ENCODE measurements at places on chromosomes 1 and 21.

GRCh38 chr1:37159102-37159501 lies 124.8 kb upstream of the GRIK3 start:
- DNase-seq: no peak

DNA sequence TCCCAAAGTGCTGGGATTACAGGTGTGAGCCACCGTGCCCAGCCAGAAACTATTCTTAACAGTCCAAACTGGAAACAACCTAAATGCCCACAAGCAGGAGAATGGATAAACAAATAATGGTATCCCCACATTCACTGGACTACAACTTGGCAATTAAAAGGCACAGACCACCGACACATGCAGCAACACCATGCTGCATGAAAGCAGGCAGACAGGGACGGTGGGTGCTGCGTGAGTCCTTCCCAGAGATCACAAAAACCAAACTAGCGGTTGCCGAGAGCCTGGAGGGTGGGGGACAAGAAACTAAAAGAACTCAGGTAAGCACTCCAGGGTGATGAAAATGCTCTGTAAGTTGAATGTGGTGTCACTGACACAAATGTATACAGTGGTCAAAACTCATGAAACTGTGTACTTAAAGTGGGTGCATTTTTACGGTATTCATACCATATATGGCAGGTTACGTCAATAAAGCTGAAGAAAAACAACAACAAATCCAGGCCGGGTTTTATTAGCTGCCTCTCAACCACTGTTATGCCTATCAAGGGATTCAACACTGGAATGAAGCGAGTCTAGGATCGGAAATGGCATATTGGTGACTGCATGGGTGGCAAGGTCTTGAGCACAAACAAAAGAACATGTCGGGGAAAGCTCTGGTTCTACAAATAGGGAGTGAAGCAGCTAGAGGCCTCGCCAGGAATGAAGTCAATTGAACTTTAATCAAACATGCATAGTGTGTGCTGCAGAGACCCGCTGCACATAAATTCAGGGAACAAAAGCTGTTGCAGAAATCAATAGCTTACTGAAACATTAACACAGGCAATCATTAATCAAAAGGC lies 52.4 kb downstream of the SLC45A1 start:
- DNase-seq: no peak

- peak; percentile 14 for DNase-seq
Measured at GRCh38 chr1:23793018-23793781, 2.3 kb downstream of the LYPLA2 start.

- DNase-seq: no peak
Measured at GRCh38 chr21:33608559-33608958, 20.1 kb upstream of the DONSON start.

DNA sequence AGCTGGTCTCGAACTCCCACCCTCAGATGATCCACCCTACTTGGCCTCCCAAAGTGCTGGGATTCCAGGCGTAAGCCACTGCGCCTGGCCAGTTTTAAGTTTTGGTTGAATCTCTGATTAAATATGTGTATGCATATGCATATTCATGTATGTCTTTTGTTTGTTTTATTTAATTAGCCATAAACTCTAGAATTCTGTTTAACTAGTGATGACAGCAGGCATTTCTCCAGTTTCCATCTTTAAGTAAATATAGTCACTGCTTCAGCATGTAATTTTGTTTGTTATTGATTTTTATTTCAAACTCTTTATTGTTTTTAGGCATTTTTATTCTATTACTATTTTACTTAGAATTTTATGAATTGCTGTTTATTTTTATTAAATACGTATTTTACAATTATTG lies 58.0 kb downstream of the NUF2 start:
- no peak for DNase-seq

GRCh38 chr1:235563513-235564061 lies 59.3 kb upstream of the B3GALNT2 start:
- no peak for DNase-seq

GRCh38 chr1:50860702-50861101 lies 99.4 kb downstream of the FAF1 start:
- DNase-seq: no peak

DNA sequence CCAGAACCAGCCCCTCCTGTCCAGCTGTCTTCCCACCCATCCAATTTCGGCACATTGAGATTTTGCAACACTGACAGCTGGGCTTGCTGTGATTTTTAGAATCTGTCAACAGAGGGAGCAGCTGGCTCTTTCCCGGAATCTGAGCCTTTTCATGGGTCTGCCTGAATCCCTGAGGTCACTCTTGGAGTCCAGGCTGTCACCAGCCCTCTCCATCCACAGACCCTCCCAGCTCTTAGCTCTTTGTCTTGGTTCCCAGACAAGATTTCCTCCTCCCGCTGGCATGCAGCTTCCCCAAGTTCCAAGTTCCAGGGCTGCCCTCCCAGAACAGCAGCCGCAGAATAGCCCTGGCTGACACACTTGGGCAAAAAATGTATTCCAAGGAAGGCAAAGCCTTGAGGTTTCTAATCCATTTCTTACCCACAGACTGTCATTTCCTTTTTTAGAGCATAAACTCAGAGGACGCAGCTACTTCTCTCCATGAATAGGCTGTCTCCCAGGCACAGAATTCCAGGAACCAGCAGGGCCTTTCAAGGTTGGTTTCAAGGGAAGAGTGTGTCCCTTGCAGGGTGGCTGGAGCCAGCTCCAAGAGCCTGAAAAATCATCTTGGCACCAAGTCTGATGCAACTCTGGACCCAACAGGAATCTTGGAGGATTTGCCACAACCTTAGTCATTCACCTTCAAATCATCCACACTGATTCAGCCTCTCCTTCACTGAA lies 7.1 kb upstream of the TMEM61 start:
- DNase-seq: no peak

GRCh38 chr21:42389449-42389835 lies 6.4 kb downstream of the TMPRSS3 start:
- DNase-seq: no peak

GRCh38 chr1:1215080-1215676 lies 1.2 kb upstream of the TNFRSF4 start:
- no peak for DNase-seq

GRCh38 chr1:24975391-24975790 lies 45.3 kb upstream of the RUNX3 start:
- no peak for DNase-seq

GRCh38 chr1:109280862-109281261 lies 2.1 kb downstream of the PSRC1 start:
- DNase-seq: no peak

DNA sequence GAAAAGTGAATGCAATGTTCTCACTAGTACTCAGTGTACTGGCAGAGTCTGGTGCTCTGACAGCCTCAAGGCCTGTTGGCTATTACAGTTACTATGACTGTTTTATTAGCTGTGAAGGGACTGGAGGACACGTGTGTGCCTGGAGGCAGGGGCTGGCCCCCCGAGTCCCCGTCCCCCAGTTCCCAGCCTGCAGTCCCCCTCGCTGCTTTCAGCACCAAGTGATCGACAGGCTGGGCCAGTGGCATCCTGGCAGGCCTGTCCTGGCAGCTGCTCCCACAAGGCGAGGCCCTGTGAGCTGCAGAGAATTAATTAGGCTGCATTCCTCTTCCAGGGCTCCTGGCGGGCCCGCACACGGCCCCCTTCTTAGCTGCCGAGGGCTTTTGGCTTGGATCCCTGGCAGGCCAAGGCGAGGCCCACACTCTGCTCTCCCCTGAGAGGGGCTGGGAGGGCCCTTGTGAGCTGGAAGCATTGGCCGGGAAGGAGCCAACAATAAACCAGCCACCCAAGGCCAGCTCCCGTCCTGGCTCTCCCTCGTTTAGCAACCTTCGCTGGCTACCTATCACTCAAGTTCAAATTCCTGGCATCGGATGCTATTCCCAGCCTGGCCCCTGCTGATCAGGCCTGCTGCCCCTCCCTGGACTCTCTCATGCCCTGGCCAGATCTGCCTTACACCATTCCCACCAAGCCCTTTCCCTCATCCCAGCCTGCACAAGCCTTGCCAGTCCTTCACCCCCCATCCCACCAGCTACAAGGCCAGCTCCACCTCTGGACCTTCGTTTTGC lies 9.8 kb downstream of the EDN2 start:
- DNase-seq: no peak

DNA sequence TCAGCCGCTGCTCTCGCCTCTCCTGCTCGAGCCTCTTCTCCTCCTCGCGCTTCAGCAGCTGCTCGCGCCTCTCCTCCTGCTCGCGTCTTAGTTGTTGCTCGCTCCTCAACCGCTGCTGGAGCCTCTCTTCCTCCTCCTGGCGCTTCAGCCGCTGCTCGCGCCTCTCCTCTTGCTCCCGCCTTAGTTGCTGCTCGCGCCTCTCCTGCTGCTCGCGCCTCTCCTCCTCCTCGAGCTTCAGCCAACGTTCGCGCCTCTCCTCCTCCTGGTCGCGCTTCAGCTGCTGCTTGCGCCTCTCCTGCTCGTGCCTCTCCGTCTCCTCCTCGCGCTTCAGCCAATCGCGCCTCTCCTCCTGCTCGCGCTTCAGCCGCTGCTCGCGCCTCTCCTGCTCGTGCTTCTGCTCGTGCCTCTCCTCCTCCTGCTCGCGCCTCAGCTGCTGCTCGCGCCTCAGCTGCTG lies 3.7 kb downstream of the TCHH start:
- DNase-seq: no peak

- DNase-seq: no peak
Measured at GRCh38 chr1:229027622-229028182, 243.2 kb upstream of the RAB4A start.

- peak; percentile 56 for DNase-seq
Measured at GRCh38 chr1:27111626-27112573, 43.0 kb downstream of the SLC9A1 start.

- DNase-seq: no peak
Measured at GRCh38 chr1:28792644-28793121, 19.3 kb upstream of the OPRD1 start.

- DNase-seq: no peak
Measured at GRCh38 chr1:244304156-244304555, 147.6 kb downstream of the ADSS2 start.

- no peak for DNase-seq
Measured at GRCh38 chr21:28959367-28960099, 33.1 kb downstream of the LTN1 start.

DNA sequence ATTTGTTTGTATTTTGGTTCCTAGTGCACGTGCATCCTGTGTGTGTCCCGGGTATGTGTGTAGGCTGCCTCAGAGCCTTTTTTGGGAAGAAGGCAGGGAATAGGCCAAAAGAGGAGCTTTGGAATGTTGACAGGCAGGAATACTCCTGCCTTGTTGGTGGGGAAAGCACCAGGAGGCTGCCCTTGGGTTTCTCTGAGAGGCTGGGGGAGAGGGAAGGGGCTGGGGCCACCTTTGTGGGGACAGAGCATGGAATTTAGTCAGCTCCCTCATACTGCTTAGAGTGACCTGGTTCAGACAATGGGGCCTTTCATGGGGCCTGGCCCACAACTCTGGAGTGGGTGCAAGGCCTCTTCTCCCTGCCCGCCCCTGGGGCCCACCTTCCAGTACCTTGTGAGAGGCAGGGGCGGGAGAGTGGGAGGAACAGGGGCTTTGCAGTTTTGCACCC lies 31.3 kb downstream of the ACOT11 start:
- no peak for DNase-seq

DNA sequence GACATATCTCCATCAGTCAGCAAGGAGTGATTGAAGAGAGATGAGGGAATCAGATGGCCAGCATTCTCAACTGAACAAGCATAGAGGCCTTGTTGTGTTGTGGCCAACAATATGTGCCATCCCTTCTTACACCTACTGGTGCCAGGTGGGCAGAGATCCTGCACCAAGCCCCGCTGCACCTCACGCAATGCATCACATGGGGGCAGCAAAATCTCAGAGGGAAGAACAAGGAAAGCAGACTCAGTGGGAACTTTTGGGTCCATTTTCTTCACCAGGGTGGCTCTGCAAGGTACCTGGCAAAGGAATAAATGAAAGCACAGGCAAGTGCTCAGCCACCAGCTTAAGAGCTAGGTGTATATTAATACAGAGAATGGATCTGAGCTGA lies 33.2 kb downstream of the HSD3B2 start:
- no peak for DNase-seq

GRCh38 chr1:47841356-47841755 lies 155.8 kb downstream of the TRABD2B start:
- DNase-seq: no peak

GRCh38 chr1:221440658-221441057 lies 301.2 kb downstream of the DUSP10 start:
- DNase-seq: no peak

- DNase-seq: no peak
Measured at GRCh38 chr1:219795363-219795917, 132.9 kb downstream of the SLC30A10 start.

GRCh38 chr21:33029385-33029921 lies 3.7 kb downstream of the OLIG2 start:
- no peak for DNase-seq

DNA sequence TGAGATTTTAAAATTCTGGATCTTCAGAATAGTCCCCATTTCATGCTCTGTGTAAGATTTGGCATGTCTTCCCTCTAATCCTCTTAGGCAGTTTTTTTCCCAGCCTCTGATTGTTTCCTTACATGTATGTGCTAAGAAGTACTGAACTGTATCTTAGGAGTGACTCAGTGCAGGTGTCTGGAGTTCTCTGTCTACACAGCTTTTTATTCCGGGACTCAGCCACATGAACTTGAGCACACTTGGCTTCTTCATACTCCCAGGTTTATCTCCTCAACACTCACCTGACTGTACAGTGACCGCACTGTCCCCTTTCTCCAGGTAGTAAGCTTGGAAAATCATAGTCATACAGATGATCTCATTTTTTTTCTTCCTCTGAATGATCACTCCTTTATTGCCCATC lies 50.7 kb downstream of the SYT14 start:
- no peak for DNase-seq

DNA sequence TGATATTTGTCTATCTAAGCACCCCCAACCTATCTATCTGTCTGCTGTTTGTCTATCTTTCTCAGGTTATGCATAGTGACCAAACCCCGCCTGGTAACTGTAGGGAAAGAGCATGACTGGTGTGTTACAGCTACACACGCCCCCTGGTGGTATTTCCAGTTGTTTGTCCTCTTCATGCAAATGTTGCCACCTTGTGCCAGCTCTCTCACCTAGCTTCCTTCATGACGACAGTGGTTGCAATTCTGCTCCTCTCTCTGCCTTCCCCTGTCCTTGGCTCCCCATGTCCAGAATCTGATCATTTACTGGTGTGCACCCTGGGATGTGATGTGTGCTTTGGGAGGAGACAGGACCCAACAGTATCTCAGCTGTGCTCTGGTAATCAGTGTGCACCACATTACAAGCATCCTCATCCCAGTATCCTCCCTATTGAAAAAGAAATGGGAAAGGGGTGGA lies 8.1 kb upstream of the INKA2 start:
- peak; percentile 18 for DNase-seq

DNA sequence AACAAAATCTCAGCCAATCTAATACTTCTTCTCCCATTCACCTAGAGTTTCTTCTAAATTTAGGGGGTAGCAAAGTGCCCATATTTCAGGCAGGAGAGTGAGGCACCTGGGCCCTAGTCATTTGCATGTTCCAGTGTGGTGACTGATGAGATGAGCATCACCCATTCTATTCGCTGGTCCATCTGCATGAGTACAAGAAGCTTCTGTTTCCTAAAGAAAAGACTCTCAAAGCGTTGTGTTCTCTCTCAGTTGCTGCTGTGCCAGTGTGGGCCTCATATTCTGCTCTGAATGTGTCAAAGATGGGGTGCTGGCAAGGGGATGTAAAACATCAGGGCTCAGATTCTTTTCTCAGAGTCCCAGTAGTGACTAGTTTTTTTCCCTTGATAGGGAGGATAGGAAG lies 16.1 kb upstream of the DPYD start:
- no peak for DNase-seq
